CD4-positive, alpha-beta T cell treated with Interleukin-15 for 4 hours (primary cell): ENCODE measurements at places on chromosomes 11 and 22.

GRCh38 chr11:19628018-19628417 lies 84.6 kb upstream of the NAV2 start:
- no peak for DNase-seq

DNA sequence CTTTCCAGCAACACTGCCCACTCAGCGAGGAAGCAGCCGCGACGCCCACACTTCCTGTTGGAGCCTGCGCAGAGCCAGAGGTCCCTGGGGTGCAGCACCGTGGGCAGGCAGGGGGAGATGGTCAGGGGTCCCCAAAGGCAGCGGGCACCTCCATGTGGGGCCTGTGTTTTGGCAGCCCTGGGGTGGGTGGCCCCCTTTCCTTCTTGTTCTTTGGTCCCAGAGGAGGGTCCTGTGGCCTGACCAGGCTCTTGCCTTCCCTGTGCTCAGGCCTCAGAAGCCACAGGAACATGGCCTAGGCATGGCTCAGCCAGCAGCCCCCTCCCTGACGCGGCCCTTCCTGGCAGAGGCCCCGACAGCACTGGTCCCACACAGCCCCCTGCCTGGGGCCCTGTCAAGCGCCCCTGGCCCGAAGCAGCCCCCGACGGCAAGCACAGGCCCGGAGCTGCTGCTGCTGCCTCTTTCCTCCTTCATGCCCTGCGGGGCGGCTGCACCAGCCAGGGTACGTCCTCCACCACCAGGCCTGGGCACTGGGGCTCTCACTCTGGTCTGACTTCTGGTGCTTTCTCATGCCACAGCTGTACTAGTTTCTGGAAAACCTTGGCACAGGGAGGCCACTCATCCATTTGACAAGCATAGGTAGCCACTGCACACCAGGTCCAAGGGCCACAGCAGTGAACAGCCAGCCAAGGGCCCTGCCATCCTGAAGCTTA lies 47.1 kb downstream of the PISD start:
- DNase-seq, result no peak

DNA sequence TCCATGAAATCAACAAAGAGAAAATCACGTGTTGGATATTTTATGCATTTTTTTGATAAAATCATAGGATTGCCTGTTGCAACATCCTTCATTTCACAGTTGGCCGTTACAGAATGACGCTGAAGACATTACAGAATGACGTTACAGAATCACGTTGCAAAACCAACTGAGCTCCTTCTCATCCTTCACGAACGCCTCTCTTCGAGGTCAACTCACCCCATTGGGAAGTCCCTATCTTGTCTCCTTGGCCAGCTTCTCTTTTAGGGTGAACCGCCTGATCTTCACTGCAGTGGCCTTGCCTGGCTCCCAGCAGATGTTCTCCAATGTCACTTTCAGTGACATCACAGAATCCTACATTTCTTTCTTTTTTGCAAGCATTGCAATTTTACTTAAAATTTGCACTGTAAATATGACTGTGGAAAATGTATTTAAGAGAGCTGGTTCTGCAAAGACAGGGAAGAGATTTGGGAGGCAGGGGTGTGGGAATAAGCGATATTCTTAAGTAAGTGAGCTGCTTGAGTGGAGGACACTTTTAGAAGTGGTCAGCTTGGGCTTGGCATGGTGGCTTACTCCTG lies 5.1 kb downstream of the KRTAP5-7 start:
- no peak for DNase-seq

DNA sequence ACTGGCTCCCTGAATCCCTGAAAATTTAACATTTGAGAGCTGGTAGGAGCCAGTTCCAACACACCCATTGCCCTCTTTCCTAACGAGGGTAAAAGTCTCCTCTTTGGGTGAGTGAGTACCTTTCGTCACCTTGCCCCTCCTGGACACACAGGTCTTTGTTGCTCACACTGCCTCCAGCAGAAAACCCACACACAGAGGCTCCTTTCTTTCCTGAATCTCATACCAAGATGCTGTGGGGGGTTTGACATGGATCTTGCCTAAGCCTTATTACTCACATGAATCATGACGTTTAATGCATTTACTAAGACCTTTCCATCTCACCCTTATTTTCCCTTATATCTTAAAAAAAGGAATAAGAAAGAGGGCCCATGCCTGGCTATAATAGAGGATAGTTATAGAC lies 53.0 kb downstream of the PARVA start:
- DNase-seq, result no peak

DNA sequence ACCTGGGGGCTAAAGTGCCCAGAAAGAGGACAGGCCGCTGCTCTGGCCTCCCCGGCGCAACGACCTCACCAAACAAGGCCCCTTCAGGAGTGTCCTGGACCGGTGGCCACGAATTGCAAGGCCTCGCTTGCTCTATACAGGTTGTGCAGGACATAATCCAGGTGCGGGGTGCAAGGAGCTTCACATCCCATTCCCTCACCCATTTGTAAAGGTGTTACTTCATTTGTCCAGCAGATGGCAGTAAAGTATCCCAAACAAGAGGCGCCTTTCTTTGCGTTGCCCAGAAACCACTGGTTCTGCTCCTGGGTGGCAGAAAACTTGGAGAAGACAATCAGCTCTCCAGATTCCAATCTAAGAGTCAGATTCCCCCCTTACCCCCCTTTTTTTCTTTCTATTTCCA lies 35.9 kb upstream of the PRDM11 start:
- peak; percentile 76 for DNase-seq

DNA sequence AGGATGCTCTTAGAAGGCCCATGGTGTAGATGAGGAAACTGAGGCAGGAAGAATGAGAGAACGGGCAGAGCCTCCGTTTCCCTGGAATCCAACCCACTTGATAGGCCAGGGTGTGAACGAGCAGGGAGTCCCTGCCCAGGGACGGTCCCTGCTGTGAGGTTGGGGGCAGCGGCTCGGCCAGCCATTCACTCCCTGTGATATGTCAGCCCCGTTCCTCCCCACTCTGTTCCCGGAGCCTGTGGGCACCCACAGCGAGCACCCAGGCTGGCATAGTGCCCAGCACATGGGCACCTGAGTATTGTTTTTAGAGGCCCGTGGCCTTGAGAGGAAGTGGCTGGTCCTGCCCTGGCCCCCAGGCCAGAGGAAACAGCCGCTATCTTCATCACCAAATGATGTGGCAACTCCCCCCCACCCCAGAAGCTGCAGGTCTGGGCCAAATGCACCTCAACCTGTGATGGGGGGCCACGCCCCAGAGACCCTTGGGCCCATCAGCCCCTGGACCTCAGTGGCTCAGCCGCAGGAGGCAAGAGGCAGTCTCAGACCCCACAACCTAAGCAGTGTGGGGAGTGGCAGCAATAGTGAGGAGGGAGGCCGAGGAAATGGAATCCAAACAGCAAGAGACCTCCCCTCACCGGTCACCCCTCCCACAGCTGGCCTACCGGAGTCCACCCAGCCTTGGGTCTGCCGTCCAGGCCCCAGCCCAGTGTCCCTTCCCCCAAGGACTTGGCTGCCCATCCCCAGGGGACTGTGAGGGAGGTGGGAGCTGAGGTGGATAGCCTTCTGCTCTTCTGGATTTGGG lies 2.1 kb downstream of the ALDH3B1 start:
- no peak for DNase-seq

DNA sequence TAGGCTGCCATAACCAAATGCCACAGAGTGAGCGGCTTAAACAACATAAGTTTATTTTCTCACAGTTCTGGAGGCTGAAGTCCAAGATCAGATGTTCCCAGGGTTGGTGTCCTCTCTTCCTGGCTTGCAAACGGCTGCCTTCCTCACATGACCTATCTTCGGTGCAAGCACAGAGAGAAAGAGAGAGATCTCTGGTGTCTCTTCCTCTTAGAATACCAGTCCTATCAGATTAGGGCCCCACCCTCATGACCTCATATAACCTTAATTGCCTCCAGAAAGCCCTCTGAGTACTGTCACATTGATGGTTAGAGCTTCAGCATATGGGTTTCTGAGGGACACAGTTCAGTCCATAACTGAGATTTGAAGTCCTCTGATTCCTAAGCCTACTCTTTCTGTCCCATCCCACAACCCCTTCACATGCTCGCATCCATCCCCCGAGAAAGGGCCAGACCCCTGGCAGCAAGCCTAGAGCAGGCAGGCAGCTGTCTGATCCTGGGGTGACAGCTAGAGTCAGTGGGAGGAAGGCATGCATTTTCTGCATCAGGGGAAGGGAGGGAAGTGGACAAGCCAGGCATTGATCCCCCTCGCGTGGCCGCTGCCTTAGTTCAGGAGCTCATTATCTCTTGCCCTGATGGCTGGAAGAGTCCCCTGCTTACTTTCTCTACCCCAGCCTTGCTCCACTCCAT lies 114.1 kb downstream of the FAR1 start:
- DNase-seq, result no peak

- DNase-seq, result no peak
Observed at GRCh38 chr11:118524757-118525470, 2.4 kb upstream of the TTC36 start.
